Neural progenitor cell (in vitro differentiated cells): ENCODE measurements at places on chromosomes 7 and 10. TPM values are rescaled to one million over a fixed set of nuclear protein-coding genes. Genes with fewer than 3 reads are reported as not detected.

Gene PON1
- 1.7 and 1.8 TPM in 2 replicates for total RNA-seq

GRCh38 chr7:80182630-80183276, 48.1 kb downstream of the GNAI1 start:
- DNase-seq: no peak

DNA sequence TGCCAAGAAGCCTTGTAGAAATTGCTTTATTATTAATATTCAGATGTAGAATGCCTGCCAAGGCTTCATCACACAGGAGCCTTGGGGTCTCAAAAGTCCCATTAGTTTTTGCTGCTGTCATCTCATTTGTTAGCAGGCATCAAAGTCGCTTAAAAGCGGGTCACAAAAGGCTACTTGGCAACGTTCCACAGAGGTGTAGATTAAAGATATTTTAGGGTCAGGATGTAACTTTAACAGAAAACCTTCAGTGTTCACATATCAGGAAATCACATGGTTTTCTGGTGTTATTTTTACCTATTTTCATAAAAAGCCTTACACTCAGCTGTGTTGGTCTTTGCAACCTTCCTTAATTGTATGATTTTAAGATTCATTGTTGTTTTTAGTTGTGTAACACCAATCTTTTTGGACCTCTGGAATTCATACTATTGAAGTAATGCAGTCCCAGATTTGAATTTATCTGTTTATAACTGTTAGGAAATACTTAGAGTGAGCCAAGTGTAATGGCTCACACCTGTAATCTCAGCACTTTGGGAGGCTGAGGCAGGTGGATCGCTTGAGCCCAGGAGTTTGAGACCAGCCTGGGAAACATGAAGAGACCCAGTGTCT, 65.3 kb downstream of the TET1 start:
- no peak for DNase-seq

DNA sequence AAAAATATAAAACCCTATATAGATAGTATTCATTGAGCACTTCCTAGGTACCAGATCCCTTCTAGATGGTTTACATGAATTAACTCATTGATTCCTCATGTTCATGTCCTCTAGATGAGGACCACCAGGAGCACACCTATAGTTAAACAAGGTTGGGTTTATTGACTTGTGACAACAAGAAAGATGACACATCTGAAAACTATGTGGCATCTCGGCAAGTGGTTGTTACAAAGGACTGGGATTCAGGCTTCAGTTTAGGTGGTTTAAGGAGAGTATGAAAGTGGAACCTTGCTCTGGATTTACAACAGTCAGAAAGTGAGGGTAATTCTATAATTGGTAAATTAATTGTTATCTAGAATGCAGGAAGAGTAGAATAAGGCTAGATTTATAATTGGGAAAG, 99.0 kb upstream of the PHF14 start:
- DNase-seq: no peak

GRCh38 chr7:123792547-123792946, 43.7 kb upstream of the WASL start:
- DNase-seq: no peak

DNA sequence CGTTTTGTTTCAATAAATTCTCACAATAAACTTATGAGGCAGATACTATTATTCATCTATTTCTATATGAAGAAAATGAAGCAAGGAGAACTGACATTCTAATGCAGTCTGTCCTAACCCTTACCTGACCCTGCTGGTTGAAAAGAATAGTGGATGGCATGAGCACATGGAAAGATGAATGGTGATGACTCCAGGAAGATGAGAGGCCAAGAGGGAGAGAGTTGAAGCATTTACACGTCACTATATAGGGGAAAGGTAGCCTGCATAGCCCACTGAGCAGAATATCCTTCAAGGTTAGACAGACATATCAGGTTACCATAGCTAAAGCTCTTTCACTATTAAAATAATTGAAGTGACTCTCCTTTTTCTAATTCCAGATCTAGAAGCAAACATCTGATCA, 163.9 kb upstream of the CDK1 start:
- DNase-seq: no peak

Gene TMEM229A
- 0.06 TPM in 1 of 2 replicates, not detected in the other for total RNA-seq

Gene CPA1
- total RNA-seq: not detected in 2 replicates

- DNase-seq: no peak
These were observed 45.9 kb downstream of the TSPAN15 start for GRCh38 chr10:69497231-69497561.

GRCh38 chr7:142345811-142346210, 88.0 kb upstream of the PRSS58 start:
- no peak for DNase-seq

GRCh38 chr7:14400271-14400670, 410.8 kb upstream of the ETV1 start:
- DNase-seq: no peak

Gene HGF
- total RNA-seq: 0.09 and 0.22 TPM in 2 replicates

Gene FAM131B
- total RNA-seq: 20.1 and 46.5 TPM in 2 replicates

Gene BICC1
- total RNA-seq: 0.25 and 0.41 TPM in 2 replicates

DNA sequence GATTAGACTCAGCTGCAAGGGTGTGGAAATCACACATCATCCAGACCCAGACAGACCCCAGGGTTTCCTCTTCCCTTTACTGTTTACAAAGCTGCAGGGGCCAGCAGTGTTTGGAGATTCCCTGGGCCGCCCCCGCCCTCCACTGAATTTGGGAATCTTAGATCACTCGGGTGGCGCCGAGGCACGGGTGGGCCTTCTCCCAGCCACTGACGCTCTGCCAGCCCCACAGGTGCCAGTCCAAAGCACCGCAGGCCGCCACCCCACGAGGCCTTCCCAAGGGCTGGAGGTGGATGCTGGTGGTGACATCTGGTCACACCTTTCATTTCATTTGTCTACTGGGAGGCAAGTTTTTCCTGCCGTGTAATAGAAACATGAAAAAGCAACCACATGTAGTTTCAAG, 439.4 kb upstream of the FOXK1 start:
- no peak for DNase-seq

Gene INA
- total RNA-seq: 9.7 and 9.8 TPM in 2 replicates

Gene ZNF722
- not detected in 2 replicates for total RNA-seq

GRCh38 chr10:36771725-36772124, 353.7 kb upstream of the ANKRD30A start:
- no peak for DNase-seq

Gene ELFN1
- total RNA-seq: 2.2 and 13.6 TPM in 2 replicates

DNA sequence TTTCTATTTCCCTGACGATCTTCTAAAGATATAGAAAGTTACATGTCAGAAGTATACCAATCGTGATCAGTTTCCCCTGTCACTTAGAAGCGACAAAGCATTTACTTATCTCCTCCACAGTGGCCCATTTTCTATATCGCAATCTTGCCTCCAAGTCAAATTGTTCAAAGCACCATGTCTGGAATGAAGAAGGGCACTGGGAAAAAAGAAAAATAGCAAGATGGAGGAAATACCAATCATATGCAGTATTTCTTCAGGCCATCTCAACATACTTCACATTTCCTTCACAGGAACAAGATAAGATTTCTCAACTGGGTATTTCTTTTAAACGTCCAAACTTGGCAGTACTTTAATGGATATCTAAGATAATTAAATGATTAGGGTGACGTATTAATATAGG, 63.3 kb upstream of the IL6 start:
- DNase-seq: no peak

Gene TBC1D12
- total RNA-seq: 6.6 and 6.9 TPM in 2 replicates
